T-cell (primary cell): ENCODE measurements at places on chromosomes 7 and 10.

DNA sequence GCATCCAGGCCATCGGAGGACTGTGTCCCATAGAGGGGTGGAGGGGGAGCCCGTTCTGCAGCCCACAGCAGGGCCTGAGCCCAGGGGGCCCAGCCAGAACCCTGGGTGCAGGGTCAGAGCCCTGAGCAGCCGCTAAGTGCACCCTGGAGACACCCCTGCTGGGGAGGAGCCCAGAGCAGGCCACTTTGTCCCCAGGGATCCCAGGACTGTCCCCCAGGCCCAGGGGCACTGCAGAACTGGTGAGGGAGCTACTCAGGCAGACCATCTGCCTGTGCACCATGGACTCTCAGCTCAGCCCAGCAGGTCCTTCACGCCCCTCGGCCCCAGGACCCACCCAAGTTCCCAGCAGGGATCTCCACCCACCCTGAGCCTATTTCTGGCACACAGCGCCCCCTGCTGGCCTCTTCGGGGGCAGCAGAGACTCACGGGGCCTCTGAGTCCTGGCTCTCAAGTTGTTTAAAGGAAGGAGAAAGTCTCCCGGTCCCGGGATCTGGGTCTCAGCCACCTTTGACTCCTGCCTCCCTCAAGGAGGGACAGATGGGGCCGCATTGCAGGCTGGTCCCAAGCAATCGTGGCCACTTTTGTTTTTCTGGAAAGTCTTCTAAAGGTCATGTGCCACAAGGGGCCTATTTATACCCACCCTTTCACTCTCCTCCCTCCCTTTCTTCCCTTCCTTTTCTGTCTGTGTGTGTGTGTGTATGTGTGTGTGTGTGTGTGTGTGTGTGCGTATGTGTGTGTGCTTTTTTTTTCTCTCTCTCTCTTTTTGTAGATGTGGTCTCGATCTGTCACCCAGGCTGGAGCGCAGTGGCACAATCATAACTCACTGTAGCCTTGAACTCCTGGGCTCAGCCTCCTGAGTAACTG, 90.3 kb downstream of the MYL10 start:
- H3K36me3 ChIP-seq, result no peaks in the 10 kb centered on the region
- H3K4me3 ChIP-seq, result no peak overlapping the region
- DNase-seq, result peak; percentile 55
- H3K4me1 ChIP-seq, result no peaks in the 10 kb centered on the region

- no peaks in the 10 kb centered on the region for H3K4me1 ChIP-seq
- no peak for DNase-seq
- H3K27ac ChIP-seq, result no peak overlapping the region
- H3K36me3 ChIP-seq, result peaks cover 12% of the 10 kb centered on the region
- no peak overlapping the region for H3K4me3 ChIP-seq
- no peaks in the 10 kb centered on the region for H3K27me3 ChIP-seq
Measured at GRCh38 chr10:12796401-12797160, 204.9 kb downstream of the CCDC3 start.

- H3K4me1 ChIP-seq, result peaks cover 19% of the 10 kb centered on the region
- no peaks in the 10 kb centered on the region for H3K36me3 ChIP-seq
- no peaks in the 10 kb centered on the region for H3K27me3 ChIP-seq
- DNase-seq, result no peak
Measured at GRCh38 chr7:27145165-27145913, 1.9 kb upstream of the HOXA5 start.

DNA sequence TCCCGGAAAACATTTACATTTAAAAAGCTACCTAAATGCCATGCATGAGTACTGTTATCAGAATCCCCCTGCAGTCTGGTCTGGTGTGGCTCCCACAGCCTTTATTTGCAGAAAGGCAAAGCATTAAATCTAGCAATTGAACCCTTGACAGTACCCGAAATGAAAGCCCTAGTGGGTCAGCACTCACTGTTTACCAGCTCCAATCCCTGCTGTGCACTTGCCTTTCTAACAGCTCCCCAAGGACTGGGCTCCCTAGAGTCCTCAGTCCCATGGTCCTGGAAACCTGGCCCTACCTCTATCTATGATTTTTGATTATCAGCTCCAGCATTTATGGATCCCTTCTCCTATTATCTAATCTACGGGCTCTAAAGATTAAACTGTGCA, 1.9 kb upstream of the MACC1 start:
- H3K36me3 ChIP-seq, result no peaks in the 10 kb centered on the region
- H3K4me1 ChIP-seq, result peaks cover 3% of the 10 kb centered on the region
- no peak overlapping the region for H3K4me3 ChIP-seq
- H3K27ac ChIP-seq, result no peak overlapping the region

- H3K27me3 ChIP-seq, result no peaks in the 10 kb centered on the region
- H3K36me3 ChIP-seq, result no peaks in the 10 kb centered on the region
- no peak for DNase-seq
- no peak overlapping the region for H3K4me3 ChIP-seq
Measured at GRCh38 chr7:91771921-91772815, 108.3 kb downstream of the MTERF1 start.

GRCh38 chr7:41097501-41097900, 605.4 kb downstream of the INHBA start:
- no peaks in the 10 kb centered on the region for H3K27me3 ChIP-seq
- no peak overlapping the region for H3K27ac ChIP-seq
- no peaks in the 10 kb centered on the region for H3K36me3 ChIP-seq
- DNase-seq, result no peak
- H3K4me3 ChIP-seq, result no peak overlapping the region

DNA sequence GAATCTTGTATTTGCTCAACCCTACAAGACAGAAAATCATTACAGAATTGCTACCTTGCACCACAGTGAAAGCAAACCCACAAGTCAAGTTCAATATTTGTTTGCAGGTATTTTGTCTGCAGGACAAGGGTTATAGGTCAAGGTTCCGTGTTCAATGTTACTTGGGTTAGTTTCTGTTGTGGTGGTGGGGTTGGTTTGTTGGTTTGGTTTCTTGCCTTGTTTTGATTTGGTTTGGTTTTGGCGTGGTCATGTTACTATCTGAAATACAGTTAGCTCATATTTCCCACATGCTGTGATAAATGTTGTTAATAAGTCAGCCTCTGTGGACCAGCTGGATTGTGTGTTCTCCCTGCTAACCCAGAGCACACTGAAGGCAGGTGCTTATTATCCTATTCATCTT, 75.6 kb upstream of the INSIG1 start:
- H3K4me1 ChIP-seq, result no peaks in the 10 kb centered on the region
- no peaks in the 10 kb centered on the region for H3K27me3 ChIP-seq
- no peaks in the 10 kb centered on the region for H3K36me3 ChIP-seq

GRCh38 chr10:101618871-101619270, 30.8 kb downstream of the DPCD start:
- H3K27ac ChIP-seq, result no peak overlapping the region
- H3K4me3 ChIP-seq, result no peak overlapping the region
- no peak for DNase-seq
- H3K27me3 ChIP-seq, result no peaks in the 10 kb centered on the region

- no peak overlapping the region for H3K27ac ChIP-seq
- no peaks in the 10 kb centered on the region for H3K4me1 ChIP-seq
- no peaks in the 10 kb centered on the region for H3K36me3 ChIP-seq
- no peaks in the 10 kb centered on the region for H3K27me3 ChIP-seq
Measured at GRCh38 chr10:27820637-27821036, 75.0 kb upstream of the MKX start.

DNA sequence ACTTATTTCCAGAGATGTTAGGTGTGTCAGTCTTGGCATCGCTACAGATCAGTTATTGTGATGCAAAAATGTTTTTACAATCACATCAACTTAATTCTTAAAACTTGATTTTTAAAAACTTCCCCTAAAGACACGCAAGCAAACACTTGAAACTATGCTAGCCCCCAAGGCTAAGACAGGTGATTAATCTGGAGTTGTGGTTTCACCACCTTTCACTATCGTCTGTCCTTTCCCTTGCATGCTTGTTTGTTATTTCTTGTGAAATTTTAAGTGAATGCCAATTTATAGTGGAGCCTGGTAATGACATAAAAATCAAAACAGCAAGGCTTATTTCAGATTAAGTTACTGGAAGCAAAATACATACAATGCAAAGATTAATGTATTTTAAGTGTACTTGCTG, 70.4 kb downstream of the SLC35B4 start:
- no peak overlapping the region for H3K4me3 ChIP-seq
- no peaks in the 10 kb centered on the region for H3K36me3 ChIP-seq
- peaks cover 2% of the 10 kb centered on the region for H3K4me1 ChIP-seq
- no peaks in the 10 kb centered on the region for H3K27me3 ChIP-seq
- H3K27ac ChIP-seq, result no peak overlapping the region

DNA sequence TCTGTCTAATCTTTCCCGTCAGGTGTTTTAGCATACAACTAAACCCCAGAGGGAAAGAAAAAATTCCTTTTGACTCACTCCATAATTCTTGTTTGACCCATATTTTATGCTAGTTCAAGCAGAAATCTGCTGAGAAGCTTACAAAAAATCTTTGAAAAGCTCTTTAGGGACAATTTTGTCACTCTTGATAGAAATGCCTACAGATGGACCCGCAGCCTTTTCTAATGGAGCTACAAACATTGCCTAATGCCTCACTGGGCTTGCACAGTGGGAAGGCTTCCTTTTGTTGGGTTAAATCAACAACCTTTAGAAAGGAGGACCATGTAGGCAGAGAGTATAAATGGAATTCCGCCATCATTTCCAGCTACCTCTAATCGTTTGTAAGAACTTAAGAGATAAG, 344.5 kb downstream of the PCLO start:
- H3K4me3 ChIP-seq, result no peak overlapping the region
- no peak overlapping the region for H3K27ac ChIP-seq
- no peak for DNase-seq
- no peaks in the 10 kb centered on the region for H3K4me1 ChIP-seq
- H3K27me3 ChIP-seq, result no peaks in the 10 kb centered on the region

GRCh38 chr7:39247576-39247975, 269.9 kb downstream of the POU6F2 start:
- H3K4me3 ChIP-seq, result no peak overlapping the region
- no peaks in the 10 kb centered on the region for H3K36me3 ChIP-seq
- no peak overlapping the region for H3K27ac ChIP-seq
- H3K27me3 ChIP-seq, result no peaks in the 10 kb centered on the region
- H3K4me1 ChIP-seq, result no peaks in the 10 kb centered on the region
- no peak for DNase-seq

- no peak overlapping the region for H3K27ac ChIP-seq
- H3K4me3 ChIP-seq, result no peak overlapping the region
- H3K27me3 ChIP-seq, result peaks cover 14% of the 10 kb centered on the region
- H3K36me3 ChIP-seq, result no peaks in the 10 kb centered on the region
- no peak for DNase-seq
Measured at GRCh38 chr7:124033095-124033806, 384 bp upstream of the TMEM229A start.

DNA sequence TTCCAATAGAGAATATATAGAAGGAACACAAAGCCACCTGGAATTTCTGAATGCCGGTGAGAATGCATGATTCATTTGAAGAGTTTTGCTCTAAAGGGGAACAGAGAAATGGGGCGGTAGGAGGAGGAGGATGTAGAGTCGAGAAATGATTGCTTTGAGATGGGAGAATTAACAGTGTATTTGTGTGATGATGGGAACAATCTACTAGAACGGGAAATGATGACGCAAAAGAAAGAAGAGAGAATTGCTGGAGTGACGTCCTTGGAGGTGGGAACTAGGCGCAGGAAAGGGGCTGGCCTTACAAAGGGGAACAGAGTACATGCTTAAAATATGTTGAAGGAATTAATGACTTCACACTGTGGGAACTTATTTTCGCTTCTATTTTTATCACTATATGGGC, 188.1 kb downstream of the SDHAF3 start:
- no peaks in the 10 kb centered on the region for H3K36me3 ChIP-seq
- no peak overlapping the region for H3K27ac ChIP-seq
- H3K27me3 ChIP-seq, result no peaks in the 10 kb centered on the region
- no peak for DNase-seq
- no peaks in the 10 kb centered on the region for H3K4me1 ChIP-seq

DNA sequence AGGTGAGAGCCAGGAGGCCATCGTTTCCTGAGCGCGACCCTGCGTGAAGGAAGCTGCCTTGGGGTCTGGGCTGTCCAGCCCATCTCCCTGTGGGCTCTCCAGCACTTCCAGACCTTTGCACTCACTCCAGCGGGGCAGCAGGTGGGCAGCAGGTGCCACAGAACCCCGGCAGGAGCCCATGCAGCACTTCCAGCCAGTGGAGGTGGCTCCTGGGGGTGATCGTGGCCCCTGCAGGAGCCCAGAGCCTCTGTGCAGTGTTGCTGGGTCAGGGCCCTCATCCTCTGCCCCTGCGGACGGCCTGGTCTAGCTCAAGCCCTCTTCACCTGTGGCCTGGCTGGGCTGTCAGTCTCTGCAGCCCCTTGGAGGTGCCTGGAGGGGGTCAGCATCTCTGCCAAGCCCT, 59.9 kb downstream of the PWWP2B start:
- no peaks in the 10 kb centered on the region for H3K36me3 ChIP-seq
- no peak for DNase-seq
- no peak overlapping the region for H3K4me3 ChIP-seq
- H3K4me1 ChIP-seq, result peaks cover 10% of the 10 kb centered on the region
- H3K27me3 ChIP-seq, result no peaks in the 10 kb centered on the region
- no peak overlapping the region for H3K27ac ChIP-seq

- H3K27ac ChIP-seq, result no peak overlapping the region
- no peaks in the 10 kb centered on the region for H3K27me3 ChIP-seq
- DNase-seq, result no peak
- H3K4me1 ChIP-seq, result peaks cover 7% of the 10 kb centered on the region
Measured at GRCh38 chr7:149809215-149809614, 29.0 kb upstream of the ZNF862 start.

DNA sequence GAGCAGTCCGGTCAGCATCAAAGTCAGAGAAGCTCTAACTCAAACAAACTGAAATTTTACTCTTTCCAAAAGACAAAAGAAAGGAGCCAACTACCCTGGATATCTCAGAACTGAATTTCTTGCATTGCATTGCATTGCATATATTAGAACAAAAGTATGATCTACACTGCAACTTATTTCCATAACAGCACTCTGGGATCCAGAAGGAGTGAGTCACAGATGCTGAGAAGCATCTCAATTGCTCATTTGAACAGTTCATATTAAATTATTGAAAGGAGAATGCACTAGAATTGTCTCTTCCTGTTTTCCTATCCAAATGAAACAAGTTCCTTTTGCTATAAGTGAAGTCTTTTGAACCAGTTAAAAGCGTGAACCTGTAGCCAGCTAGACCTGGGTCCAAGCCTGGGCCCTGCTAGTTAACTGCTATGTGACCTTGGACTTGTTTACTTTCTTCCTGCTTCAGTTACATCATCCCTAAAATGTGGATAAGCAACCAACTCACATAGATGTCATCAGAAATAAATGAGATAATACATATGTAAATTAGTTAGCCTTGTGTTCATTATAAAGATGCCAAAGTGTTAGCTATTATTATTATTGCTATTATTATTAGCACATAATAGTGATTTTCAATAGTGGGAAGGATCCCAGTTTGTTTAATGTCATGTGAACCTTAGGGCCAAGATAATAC, 184.1 kb downstream of the CREB5 start:
- no peak for DNase-seq
- no peaks in the 10 kb centered on the region for H3K36me3 ChIP-seq
- H3K27ac ChIP-seq, result no peak overlapping the region
- no peaks in the 10 kb centered on the region for H3K27me3 ChIP-seq
- no peak overlapping the region for H3K4me3 ChIP-seq
- H3K4me1 ChIP-seq, result no peaks in the 10 kb centered on the region

GRCh38 chr10:28632584-28632945, 44.8 kb upstream of the BAMBI start:
- H3K4me1 ChIP-seq, result peaks cover 7% of the 10 kb centered on the region
- no peak overlapping the region for H3K27ac ChIP-seq
- no peak overlapping the region for H3K4me3 ChIP-seq
- H3K27me3 ChIP-seq, result peaks cover 35% of the 10 kb centered on the region
- no peaks in the 10 kb centered on the region for H3K36me3 ChIP-seq

GRCh38 chr10:69329721-69330178, 51.5 kb downstream of the HK1 start:
- H3K4me1 ChIP-seq, result peaks cover 64% of the 10 kb centered on the region
- peaks cover 5% of the 10 kb centered on the region for H3K36me3 ChIP-seq
- no peak overlapping the region for H3K4me3 ChIP-seq
- H3K27me3 ChIP-seq, result no peaks in the 10 kb centered on the region
